CMK (cell line): ENCODE measurements at places on chromosomes 2 and 18.

- no peak for DNase-seq
Measured at GRCh38 chr18:60090170-60090569, 190.4 kb downstream of the PMAIP1 start.

GRCh38 chr2:217672472-217672871, 330.3 kb downstream of the TNS1 start:
- no peak for DNase-seq

GRCh38 chr2:20723543-20723942, 56.6 kb downstream of the GDF7 start:
- DNase-seq = no peak

DNA sequence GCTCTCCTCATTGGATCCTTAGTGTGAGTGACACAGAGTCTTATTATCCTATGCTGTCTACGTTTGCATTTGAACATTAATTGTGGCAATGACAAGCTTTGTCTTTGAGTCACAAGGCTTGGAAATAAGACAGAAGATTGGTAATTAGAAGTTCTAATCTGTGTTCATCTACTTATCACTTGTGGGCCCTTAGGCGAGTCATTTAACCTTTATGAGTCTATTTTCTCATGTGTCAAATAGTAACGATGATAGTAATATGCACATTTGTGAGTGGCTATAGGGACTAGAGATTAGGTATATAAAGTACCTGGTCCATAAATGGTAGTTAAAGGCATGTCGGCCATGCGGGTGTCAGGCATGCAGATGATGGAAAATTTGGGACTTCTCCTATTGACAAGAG, 105.6 kb upstream of the NABP1 start:
- no peak for DNase-seq

DNA sequence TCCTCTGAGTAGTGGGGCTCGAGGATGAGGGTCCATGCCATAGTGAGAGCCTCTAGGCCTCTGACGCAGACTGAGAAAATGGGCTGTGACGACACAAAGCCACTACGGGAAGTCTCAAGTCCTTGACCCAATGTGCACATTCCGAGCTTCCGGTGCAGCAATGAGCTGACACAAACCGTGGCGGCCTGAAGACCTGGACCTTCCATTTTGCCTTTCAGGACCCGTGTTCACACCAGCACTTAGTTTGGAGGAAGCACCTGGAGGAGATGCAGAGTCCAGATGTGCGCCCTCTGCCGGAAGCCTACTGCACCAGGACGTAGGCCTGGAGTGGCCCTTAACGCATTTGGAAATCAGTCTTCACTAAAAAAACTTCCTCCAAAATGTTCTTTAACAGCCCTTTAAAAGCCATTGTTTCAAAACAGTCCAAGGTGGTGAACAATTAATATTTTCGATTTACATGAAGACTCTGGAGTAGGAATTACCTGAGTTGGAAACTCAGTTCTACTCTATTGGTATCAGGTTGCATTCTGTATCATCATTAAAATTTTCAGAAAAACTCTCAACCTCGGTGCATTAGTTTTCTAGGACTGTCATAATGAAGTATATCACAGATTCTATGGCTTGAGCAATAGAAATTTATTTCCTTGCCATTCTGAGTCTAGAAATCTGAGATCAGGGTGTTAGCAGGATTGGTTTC, 33.9 kb downstream of the BMP10 start:
- no peak for DNase-seq

- no peak for DNase-seq
Measured at GRCh38 chr18:51668101-51668500, 470.6 kb upstream of the MEX3C start.

- DNase-seq = no peak
Measured at GRCh38 chr2:159640176-159640575, 23.8 kb upstream of the BAZ2B start.

- no peak for DNase-seq
Measured at GRCh38 chr2:205496772-205497171, 185.5 kb upstream of the NRP2 start.

DNA sequence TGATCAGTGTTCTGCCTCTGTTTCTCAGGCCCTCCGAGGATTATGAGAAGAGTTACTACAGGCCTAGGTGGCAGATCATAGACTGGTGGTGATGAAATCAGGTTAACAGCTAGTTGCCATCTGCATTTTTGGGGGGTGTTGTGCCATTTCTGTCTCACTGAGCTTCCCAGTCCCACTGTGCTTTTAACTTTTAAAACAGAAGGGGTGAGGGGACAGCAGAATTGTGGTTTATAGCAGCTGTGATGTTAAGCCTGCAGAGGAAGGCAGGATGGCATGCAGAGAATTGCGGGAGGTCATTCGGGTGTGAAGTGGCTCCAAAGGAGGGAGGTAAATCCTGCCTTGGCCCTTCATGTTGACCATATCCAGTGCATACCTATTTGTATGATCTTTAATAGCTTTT, 5.0 kb downstream of the CAB39 start:
- DNase-seq = no peak

DNA sequence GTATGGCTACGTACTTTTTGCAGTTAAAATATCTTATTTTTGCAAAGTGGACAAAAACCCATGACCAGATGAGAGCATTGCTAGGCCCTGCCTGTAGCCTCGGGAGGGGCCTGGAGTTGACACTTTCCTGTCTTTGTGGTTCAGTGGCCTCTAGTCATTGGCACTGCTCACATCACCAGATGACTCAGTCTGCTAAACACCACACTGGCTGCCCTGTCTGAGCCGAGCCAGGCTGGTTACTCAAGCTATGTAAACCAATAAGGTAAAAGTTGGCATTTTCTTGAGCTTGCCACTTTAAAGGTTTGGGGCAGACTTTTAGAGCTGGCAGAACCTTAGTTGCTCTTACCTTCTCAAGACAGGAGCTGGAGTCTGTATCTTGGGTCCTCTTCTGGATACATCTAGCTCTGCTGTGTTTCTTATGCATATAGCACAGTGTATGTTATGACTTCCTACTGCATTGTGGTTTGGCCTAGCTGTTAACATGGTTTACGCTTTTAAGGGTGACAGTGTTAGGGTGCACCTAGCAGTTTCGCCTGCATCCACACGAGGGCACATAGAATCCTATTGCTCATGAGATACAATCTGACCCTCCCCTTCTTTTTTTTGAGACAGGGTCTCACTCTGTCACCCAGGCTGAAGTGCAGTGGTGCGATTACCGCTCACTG, 76.4 kb downstream of the AP1S3 start:
- DNase-seq = no peak

GRCh38 chr2:201558232-201558631, 85.1 kb downstream of the TMEM237 start:
- DNase-seq = no peak

GRCh38 chr2:233501198-233502076, 65.1 kb downstream of the USP40 start:
- DNase-seq = no peak

GRCh38 chr2:207847807-207848544, 78.3 kb upstream of the FZD5 start:
- DNase-seq = no peak

DNA sequence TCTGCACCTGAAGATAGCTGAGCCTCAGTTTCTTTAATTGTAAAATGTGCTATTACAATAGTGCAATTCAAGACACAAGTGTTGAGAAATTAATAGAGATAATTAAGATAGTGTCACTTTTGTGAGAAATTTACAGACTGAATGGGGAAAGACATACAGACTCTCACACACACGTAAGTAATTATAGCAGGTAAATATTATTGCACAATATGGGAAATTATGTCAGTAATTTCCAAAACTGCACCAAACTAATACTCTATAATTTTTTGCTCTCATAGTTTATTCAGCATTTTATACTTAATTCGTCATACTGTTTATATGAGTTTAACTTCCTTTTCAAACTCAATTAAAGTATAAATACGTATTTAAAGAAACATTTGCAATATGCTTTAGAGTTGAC, 124.9 kb upstream of the GYPC start:
- DNase-seq = no peak

GRCh38 chr18:12317664-12318333, 9.8 kb downstream of the TUBB6 start:
- no peak for DNase-seq

GRCh38 chr2:134527381-134527780, 191.4 kb downstream of the TMEM163 start:
- DNase-seq = no peak

GRCh38 chr18:73677450-73677849, 470.2 kb downstream of the FBXO15 start:
- no peak for DNase-seq

DNA sequence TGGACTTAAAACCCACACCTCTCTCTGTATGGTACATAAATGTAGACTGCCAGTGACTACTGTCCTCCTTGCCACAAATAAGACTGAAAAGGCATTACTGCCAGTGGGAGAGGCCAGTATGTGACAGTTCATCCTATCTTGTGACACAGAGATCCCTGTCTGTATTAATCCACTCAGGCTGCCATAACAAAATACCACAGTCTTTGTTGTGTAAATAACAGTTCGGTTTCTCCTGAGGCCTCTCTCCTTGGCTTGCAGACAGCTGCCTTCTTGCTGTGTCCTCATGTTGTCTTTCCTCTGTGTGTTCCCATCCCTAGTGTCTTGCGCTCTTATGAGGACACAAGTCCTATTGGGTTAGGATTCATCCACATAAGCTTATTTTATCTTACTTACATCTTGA, 46.4 kb upstream of the IL1RL1 start:
- DNase-seq = no peak

- no peak for DNase-seq
Measured at GRCh38 chr2:240412211-240412861, 23.1 kb upstream of the GPC1 start.

- no peak for DNase-seq
Measured at GRCh38 chr2:161028581-161028980, 131.6 kb upstream of the TANK start.

GRCh38 chr2:219081096-219081495, 20.4 kb upstream of the IHH start:
- no peak for DNase-seq

- DNase-seq = no peak
Measured at GRCh38 chr18:35511833-35512232, 14.1 kb upstream of the INO80C start.

DNA sequence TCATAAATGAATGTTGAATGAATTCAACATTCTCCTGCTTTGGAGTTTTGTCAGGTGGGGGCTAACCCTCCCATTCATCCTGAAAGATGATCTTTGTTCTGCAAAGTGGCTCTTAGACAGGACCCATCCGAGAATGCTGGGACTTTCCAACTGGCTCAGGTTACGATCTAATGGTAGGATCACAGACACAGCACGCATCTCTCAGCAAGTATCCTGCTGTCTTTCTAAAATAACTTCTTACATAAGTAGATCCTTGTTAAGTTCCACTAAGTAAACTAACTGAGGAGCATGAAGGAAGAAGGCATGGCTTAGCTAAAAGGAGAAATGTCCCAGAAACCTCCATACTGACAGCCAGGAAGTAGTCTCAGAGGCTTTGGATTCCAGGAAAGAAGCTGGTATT, 23.7 kb downstream of the CYP27A1 start:
- DNase-seq = no peak

GRCh38 chr2:239721531-239721930, 303.6 kb downstream of the NDUFA10 start:
- DNase-seq = no peak

GRCh38 chr18:62450546-62451410, 72.0 kb upstream of the ZCCHC2 start:
- DNase-seq = peak; percentile 70

DNA sequence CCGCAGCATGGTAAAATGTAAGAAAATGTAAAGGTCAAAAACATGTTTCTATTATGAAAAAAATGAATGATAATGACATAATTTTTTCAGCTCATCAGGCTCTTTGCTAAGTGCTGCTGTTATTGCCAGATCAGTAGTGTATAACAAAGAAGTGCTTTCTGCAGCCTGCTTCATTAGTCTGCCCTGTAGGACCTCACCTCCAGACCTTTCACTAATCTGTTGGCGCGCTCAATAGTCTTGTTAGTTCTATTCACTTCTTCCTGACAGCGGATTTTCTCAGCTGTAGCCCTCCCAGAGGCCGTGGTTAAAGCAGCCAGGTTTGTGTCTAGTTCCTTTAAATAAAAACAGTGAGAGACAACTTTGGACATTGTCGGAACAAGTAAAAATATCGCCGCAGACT, 97.7 kb downstream of the CDCA7 start:
- no peak for DNase-seq

GRCh38 chr2:38610851-38611801, 8.4 kb upstream of the HNRNPLL start:
- DNase-seq = no peak

GRCh38 chr2:227388537-227389011, 825 bp upstream of the SCYGR1 start:
- no peak for DNase-seq

GRCh38 chr2:54081574-54081973, 33.8 kb upstream of the ACYP2 start:
- DNase-seq = no peak

DNA sequence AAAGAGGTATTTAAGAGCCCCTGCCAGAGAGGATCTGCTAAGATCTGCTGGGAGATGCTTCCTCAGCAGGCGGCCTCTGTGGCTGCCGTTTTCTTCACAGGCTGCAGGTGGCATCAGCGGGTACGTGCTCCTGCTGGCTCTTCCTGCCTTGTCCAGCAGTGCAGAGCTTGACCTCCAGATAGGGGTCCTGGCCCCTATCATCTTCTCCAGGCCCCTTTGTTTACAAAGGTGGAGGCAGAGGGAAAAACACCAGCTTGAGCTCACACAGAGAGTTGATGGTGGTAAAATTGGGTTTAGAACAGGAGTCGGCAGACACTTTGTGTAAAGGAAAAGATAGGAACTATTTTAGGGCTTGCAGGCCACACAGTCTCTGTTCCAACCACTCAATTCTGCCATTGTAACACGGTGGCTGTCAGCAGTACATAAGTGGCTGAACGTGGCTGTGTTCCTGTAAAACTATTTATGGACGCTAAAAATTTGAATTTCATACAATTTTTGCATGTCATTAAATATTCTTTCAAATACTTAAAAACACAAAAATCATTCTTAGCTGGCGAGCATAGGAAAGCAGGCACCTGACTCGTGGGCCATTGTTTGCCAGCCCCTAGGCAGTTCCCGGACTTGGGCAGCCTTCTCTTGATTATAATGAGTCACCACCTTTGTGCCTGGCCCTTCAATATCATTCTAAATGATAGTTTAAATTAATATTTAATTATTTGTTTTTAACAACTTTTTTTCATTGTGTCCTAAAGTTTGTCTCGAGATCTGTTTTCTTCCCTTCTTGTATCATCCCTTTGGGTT, 98.2 kb upstream of the B3GNT7 start:
- DNase-seq = peak; percentile 74

DNA sequence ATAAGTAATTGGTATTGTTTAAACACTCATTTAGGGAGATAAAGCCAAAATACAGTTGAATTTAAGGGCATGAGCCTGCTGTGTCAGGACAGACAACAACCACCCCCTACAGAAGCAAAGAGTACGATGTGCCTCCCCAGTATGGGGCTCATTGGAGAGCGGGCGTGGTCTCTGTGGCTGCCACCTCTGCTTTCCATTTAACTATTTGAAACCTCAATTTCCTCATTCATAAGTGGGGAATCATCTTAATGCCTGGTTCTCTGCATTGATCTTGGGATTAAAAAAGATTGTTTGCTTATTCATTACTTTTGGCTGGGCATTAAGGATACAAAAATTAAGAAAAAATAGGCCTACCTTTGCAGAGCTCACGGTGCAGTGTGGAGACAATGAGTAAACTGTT, 21.4 kb downstream of the KCNS3 start:
- DNase-seq = no peak

- no peak for DNase-seq
Measured at GRCh38 chr18:73286584-73286983, 418.8 kb upstream of the NETO1 start.

GRCh38 chr2:12636837-12637581, 79.7 kb upstream of the TRIB2 start:
- no peak for DNase-seq
